ENCODE measurements at places on chromosomes 13 and 19. TPM values are rescaled to one million over a fixed set of nuclear protein-coding genes. Genes with fewer than 3 reads are reported as not detected.
A peak's percentile ranks its signal among the peaks of the same experiment; 100 is the strongest.

DNA sequence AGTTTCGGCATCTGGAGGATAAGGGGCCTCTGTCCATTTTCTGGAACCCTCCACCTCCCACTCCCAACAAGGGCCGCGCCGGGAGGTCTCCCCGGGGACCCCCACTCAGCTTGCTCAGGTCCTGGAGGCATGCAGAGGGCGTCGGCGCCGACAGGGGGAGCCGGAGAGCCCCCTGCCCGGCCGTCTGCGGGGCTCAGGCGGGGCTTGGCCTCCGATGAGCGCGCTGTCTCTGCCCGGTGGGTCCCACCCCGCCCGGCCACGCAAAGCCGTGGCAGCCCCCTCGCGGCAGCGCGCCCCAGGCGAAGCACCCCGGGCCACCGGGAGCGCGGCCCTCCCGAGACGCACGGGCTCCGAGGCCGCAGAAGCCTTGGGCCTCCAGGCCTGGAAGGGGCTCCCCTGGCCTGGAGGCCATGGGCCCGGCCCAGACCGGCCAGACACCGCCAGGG, 149.7 kb upstream of the ZNF536 start:
- H3K4me1 ChIP-seq = peaks cover 9% of the 10 kb centered on the region
- H3K27me3 ChIP-seq = peaks cover 77% of the 10 kb centered on the region
- H3K4me3 ChIP-seq = no peak overlapping the region
- H3K27ac ChIP-seq = no peak overlapping the region
- H3K36me3 ChIP-seq = no peaks in the 10 kb centered on the region
- DNase-seq = no peak

RELB gene
- total RNA-seq = 11.9 TPM

GRCh38 chr13:24742977-24743376, 21.0 kb upstream of the RNF17 start:
- no peak overlapping the region for H3K27ac ChIP-seq
- H3K4me3 ChIP-seq = no peak overlapping the region
- H3K36me3 ChIP-seq = no peaks in the 10 kb centered on the region
- DNase-seq = no peak
- H3K27me3 ChIP-seq = peaks cover 39% of the 10 kb centered on the region

TRPM4 gene
- 258 TPM for total RNA-seq

TMC4 gene
- total RNA-seq = 386 TPM

GRCh38 chr19:1073063-1073955, 6.3 kb downstream of the ARHGAP45 start:
- H3K4me1 ChIP-seq = peaks cover 47% of the 10 kb centered on the region
- no peaks in the 10 kb centered on the region for H3K36me3 ChIP-seq
- H3K27me3 ChIP-seq = peaks cover 49% of the 10 kb centered on the region
- no peak for DNase-seq

GRCh38 chr19:43777163-43777695, 3.5 kb downstream of the KCNN4 start:
- peaks cover 59% of the 10 kb centered on the region for H3K4me1 ChIP-seq
- no peaks in the 10 kb centered on the region for H3K36me3 ChIP-seq
- H3K4me3 ChIP-seq = no peak overlapping the region
- H3K27me3 ChIP-seq = no peaks in the 10 kb centered on the region
- DNase-seq = no peak

FLT1 gene
- total RNA-seq = 3.8 TPM

GRCh38 chr19:41089959-41090358, 1.7 kb downstream of the CYP2A13 start:
- H3K4me1 ChIP-seq = no peaks in the 10 kb centered on the region
- H3K4me3 ChIP-seq = no peak overlapping the region
- no peaks in the 10 kb centered on the region for H3K36me3 ChIP-seq

CCL25 gene
- not detected for total RNA-seq

MYO1F gene
- total RNA-seq = 12.7 TPM

ADAMTS10 gene
- 62.8 TPM for total RNA-seq

DNA sequence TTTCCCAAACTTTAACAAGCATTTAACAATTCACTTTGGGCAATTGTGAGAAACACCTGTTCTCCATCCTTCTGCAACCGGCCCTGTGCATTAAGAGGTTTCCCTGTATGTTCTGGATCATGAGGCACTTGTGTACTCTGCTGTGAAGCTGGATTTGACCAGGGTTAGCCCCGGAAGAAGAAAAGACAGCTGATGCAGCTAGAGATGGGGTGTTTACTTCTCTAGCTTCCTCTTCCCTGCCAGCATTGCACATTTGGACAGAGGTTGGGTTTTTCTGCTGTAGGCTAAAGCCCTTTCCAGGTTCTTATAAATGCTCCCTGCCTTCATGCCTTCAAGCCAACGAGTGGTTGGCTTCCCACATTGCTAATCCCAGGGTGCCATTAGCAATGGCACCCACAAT, 20.9 kb downstream of the MBD3L2B start:
- peaks cover 7% of the 10 kb centered on the region for H3K27me3 ChIP-seq
- no peaks in the 10 kb centered on the region for H3K36me3 ChIP-seq
- no peaks in the 10 kb centered on the region for H3K4me1 ChIP-seq
- DNase-seq = no peak
- no peak overlapping the region for H3K4me3 ChIP-seq

ZNF382 gene
- total RNA-seq = not detected

- H3K27me3 ChIP-seq = peaks cover 5% of the 10 kb centered on the region
- peaks cover 4% of the 10 kb centered on the region for H3K4me1 ChIP-seq
- DNase-seq = peak; percentile 30
- H3K36me3 ChIP-seq = no peaks in the 10 kb centered on the region
- no peak overlapping the region for H3K27ac ChIP-seq
Measured at GRCh38 chr13:21478881-21479808, 20.0 kb upstream of the ZDHHC20 start.

DNA sequence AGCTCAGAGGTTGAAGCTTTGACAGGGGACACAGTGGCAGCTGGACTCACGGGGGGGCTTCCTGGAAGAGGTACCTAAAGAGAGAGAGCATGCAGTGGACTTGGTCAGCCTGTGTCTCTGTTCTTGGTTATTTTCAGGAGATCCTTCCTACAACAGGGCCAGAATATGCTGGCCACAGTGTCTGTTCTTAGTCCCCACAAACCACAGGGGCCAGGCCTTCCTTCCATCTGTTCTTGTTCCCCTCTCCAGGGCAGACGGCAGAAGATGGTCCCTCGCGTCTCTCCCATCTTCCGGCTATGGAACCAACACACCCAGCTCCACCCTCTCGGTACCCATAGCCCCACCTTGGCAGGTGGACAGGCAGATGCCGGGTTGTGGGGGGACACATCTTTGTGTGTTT, 24.8 kb downstream of the MAST3 start:
- no peaks in the 10 kb centered on the region for H3K36me3 ChIP-seq
- no peak overlapping the region for H3K4me3 ChIP-seq
- no peak for DNase-seq
- H3K4me1 ChIP-seq = peaks cover 17% of the 10 kb centered on the region
- H3K27me3 ChIP-seq = no peaks in the 10 kb centered on the region

DNA sequence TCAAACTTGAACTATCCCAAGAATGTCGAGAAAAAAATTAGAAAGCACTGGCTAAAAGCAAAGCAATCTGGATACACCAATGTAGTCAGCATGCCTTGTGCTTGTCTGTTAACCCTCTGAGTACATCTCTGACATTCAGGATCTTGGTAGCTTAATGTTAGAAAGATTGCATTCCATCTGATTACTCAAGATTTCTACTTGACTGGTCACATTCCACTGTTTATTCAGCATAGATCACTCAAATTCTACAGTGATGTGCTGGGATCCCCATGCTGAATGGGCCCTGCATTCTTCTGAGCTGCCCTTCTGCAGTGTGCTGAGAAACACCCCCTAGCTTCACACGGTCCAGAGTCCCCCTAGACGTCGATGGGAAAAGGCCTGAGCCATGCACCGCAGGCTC, 295.4 kb upstream of the MAB21L1 start:
- no peak for DNase-seq
- no peak overlapping the region for H3K4me3 ChIP-seq
- no peaks in the 10 kb centered on the region for H3K4me1 ChIP-seq
- no peak overlapping the region for H3K27ac ChIP-seq
- no peaks in the 10 kb centered on the region for H3K27me3 ChIP-seq

NCR1 gene
- total RNA-seq = not detected

- H3K27me3 ChIP-seq = no peaks in the 10 kb centered on the region
- DNase-seq = no peak
- no peaks in the 10 kb centered on the region for H3K36me3 ChIP-seq
Measured at GRCh38 chr13:55245005-55245644, 1895.6 kb upstream of the PRR20A start.

GRCh38 chr19:42051166-42052115, 18.6 kb downstream of the GRIK5 start:
- no peak overlapping the region for H3K27ac ChIP-seq
- H3K4me1 ChIP-seq = peaks cover 15% of the 10 kb centered on the region
- no peaks in the 10 kb centered on the region for H3K27me3 ChIP-seq
- DNase-seq = no peak
- H3K36me3 ChIP-seq = no peaks in the 10 kb centered on the region

CEACAM3 gene
- 2.2 TPM for total RNA-seq

SPINT2 gene
- total RNA-seq = 1,376 TPM

DNA sequence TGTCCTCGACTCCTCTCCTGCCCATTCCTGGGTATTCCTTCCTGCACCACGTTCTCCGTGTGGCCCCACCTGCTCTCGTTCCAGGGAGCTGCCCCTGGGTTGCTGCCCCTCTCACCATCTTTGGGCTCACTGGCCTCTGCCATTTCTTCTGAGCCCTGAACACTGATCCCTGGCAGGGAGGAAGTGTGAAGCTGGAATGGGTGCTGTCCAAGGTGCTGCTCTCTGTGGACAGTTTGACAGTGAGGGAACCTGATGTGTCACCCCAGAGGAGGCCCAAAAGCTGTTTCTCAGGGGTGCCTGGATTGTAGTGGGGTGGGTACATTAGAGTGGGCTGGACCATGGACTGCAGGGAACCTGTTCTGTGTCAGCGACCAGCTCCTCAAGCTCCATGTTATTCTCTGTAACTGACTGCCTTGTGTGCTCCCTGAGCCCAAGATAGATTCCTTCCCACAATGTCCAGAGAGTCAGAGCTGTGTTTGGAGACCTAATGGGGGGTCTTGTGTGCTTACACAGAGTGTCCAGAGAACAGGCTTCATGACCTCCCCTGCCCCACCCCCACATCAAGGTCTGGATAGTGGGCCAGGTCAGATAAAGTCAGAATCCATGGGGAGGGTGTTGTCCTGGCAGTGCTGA, 7.2 kb upstream of the CEACAM8 start:
- no peak for DNase-seq
- H3K4me3 ChIP-seq = no peak overlapping the region
- H3K36me3 ChIP-seq = no peaks in the 10 kb centered on the region
- H3K4me1 ChIP-seq = no peaks in the 10 kb centered on the region
- H3K27ac ChIP-seq = no peak overlapping the region

GRCh38 chr13:80603351-80603750, 262.4 kb upstream of the SPRY2 start:
- H3K36me3 ChIP-seq = no peaks in the 10 kb centered on the region
- DNase-seq = no peak
- H3K4me3 ChIP-seq = no peak overlapping the region
- H3K27ac ChIP-seq = no peak overlapping the region
- no peaks in the 10 kb centered on the region for H3K4me1 ChIP-seq
- no peaks in the 10 kb centered on the region for H3K27me3 ChIP-seq

- peaks cover 23% of the 10 kb centered on the region for H3K4me1 ChIP-seq
- H3K27ac ChIP-seq = no peak overlapping the region
- no peaks in the 10 kb centered on the region for H3K36me3 ChIP-seq
- H3K27me3 ChIP-seq = peaks cover 48% of the 10 kb centered on the region
Measured at GRCh38 chr19:585551-586110, 4.0 kb upstream of the HCN2 start.

DNA sequence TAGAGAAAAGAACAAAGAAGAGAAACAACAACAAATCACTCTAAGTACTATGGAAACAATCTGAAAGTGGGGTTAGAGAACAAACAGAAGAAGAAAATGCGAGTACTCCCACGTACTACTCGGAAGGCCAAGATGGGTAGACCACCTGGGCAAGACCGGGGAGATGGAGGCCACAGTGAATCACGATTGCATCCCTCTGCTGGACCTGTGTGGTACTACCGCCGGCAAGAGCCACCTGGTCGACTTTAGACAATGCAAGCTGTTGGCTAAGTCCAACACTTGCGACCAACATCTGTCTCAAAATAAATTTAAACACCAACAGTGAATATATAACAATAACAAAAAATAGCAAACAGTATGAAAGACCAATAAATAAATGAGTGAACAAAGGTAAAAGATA, 45.5 kb upstream of the ZNF91 start:
- H3K27ac ChIP-seq = no peak overlapping the region
- no peak overlapping the region for H3K4me3 ChIP-seq
- no peaks in the 10 kb centered on the region for H3K4me1 ChIP-seq
- H3K36me3 ChIP-seq = no peaks in the 10 kb centered on the region

PTH2 gene
- not detected for total RNA-seq

DNA sequence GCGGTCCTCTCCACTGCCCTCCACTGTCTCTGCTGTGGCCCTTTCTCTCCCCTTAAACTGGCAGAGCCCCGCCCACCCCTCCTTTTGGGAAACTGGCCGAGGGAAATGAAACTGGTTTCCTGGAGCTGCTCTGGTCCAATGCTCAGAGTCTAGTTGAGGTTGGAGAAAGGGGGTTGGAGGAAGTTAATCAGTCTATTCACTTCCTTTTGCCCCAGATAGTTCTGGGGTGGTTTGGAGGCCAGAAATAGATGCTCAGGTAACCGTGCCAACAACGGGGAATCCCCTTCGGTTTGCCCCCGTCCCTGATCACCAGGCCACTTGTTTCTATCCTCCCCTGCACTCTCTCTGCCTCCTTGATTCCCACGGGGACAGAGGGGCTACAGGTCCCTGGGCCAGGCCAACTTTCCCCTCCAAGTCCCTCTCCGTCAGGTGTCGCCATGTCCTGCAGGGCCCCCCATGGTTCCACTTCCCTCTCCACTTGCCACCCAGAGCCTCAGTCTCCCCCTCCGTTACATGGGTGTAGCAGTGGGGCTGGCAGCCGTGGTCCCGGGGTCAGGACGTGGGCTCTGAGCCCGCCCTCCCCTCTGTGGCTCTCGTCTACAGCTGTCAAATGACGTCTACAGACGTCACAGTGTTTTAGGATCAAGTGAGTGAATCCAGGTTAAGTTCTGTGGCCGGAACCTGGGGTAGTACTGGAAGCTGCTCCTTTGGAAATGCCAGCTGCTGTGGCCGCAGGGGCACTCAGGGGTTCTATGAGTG, at the start of gene IL4I1:
Gene IL4I1 (minus strand): TSS at position 25 of the 759 bp plus-strand sequence. CDS start 727 bp downstream, outside the sequence.
- peak; percentile 45 for DNase-seq
- H3K27ac ChIP-seq = peak within 1 kb of the TSS; percentile 53
- no peaks in the 10 kb centered on the region for H3K27me3 ChIP-seq
- no peak within 1 kb of the TSS for H3K4me3 ChIP-seq
- H3K36me3 ChIP-seq = no peaks in the 10 kb centered on the region

GRCh38 chr19:29478578-29479565, 46.9 kb upstream of the VSTM2B start:
- no peaks in the 10 kb centered on the region for H3K36me3 ChIP-seq
- H3K4me1 ChIP-seq = no peaks in the 10 kb centered on the region
- no peak overlapping the region for H3K27ac ChIP-seq
- H3K27me3 ChIP-seq = no peaks in the 10 kb centered on the region
- no peak overlapping the region for H3K4me3 ChIP-seq
- DNase-seq = no peak

All from transverse colon (tissue), 4 donors.